ENCODE measurements at places on chromosomes 7 and 10.
A peak's percentile ranks its signal among the peaks of the same experiment; 100 is the strongest.

- no peak for DNase-seq
These were observed 31.6 kb upstream of the CCDC71L start for GRCh38 chr7:106692450-106693051.

GRCh38 chr10:124648738-124649137, 95.4 kb downstream of the FAM53B start:
- peak; percentile 75 for DNase-seq

GRCh38 chr7:143046426-143046851, 5.7 kb upstream of the OR6V1 start:
- no peak for DNase-seq

DNA sequence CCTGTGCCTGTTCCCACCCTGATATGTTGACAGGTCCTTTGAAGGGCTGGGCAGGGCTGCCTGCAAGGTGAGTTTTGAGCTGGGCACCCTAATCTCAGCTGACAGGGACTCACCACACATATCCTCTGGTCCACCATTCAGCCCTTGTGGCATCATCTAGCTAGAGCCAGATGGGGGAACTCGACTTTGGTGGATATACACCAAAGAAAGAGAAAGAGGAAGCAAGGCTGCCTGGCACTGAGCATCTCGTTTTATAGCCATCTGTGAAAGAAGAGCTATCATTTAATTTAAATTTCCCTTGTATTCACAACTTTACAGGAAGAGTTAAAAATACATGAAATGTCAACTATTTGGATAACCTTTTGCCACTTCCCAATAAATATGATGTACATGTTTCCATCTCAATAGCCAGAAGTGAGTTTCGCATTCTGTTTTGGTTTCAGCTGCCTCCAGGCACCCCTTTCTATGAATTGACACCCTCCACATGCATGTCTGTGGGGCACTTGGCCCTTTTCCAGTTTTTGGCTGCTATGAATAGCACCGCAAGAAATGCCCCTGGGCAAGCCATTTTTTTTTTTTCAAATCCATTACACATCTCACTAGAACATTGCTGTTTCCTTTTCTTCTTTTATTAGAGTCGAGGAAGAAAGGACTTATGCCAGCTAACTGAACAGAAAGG, 22.9 kb upstream of the GRB10 start:
- DNase-seq, result no peak

DNA sequence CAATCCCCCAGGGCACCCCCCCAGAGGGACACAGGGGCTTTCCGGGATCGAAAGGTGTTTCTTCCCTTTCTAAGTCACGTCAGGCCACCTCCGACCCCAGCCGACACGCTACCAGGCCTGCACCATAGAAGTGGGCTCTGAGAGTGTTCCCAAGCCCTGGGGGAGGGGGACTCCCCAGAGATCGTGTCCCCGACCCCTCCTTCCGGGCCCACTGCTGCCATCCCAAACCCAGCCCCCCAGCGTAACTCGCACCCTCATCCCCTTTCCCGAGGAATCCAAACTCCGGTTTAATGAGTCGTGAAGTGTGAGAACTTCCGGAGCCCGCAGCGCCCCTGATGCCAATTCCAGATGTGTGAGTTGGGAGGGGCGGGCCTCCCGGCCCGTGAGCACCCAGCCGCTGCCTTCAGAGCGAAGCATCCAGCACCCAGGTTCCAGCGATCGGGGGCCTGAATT, 11.3 kb downstream of the UNCX start:
- no peak for DNase-seq

DNA sequence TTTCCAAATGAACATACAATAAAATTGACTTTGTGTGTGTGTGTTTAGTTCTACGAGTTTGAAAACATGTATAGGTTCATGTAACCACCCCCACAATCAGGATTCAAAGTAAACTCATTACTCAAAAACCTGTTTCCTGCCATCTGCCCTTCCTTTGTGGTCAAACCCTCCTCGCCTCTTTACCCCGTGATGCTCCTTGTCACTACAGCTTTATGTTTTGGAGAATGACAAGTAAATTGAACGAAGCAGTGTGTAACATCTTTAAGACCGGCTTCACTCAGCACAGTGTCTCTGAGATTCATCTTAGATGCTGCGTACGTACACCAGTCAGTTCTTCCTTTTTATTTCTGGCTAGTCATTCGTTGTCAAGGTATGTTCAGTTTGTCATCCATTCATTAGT, 54.6 kb upstream of the MKI67 start:
- DNase-seq, result peak; percentile 87

- DNase-seq, result no peak
These were observed 206.6 kb downstream of the TNS3 start for GRCh38 chr7:47375121-47375938.

- DNase-seq, result no peak
These were observed 172.5 kb downstream of the ADARB2 start for GRCh38 chr10:1564791-1565190.

GRCh38 chr10:43202657-43203447, 64.0 kb downstream of the RASGEF1A start:
- no peak for DNase-seq

GRCh38 chr7:33423646-33424020, 294.3 kb downstream of the BBS9 start:
- DNase-seq, result peak; percentile 23

DNA sequence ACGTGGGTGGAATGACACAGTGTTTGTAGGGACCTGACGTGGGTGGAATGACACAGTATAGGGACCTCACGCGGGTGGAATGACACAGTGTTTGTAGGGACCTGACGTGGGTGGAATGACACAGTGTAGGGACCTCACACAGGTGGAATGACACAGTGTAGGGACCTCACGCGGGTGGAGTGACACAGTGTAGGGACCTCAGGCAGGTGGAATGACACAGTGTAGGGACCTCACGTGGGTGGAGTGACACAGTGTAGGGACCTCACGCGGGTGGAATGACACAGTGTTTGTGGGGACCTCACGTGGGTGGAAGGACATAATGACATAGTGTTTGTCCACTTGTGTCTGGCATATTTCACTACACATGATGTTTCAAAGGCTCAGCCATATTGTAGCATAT, 19.3 kb downstream of the PPP2R2D start:
- no peak for DNase-seq

DNA sequence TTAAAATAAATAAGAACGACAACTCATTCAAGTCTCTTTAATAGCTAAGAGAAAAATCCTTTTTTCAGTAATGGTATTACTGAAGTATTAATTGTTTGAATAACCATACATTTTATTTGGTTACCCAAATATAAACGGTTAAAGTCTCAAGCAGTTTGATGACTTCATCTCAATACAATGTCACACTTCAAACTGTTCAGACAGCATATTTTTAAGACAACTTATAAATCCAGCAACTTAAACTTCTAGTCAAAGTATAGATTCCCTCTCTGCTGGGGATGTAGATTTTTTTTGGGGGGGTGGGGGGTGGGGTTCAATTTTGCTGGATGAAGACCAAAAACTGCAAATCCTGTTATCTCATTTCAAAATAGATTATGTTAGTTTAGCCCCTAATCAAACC, 42.0 kb downstream of the GNA12 start:
- no peak for DNase-seq

DNA sequence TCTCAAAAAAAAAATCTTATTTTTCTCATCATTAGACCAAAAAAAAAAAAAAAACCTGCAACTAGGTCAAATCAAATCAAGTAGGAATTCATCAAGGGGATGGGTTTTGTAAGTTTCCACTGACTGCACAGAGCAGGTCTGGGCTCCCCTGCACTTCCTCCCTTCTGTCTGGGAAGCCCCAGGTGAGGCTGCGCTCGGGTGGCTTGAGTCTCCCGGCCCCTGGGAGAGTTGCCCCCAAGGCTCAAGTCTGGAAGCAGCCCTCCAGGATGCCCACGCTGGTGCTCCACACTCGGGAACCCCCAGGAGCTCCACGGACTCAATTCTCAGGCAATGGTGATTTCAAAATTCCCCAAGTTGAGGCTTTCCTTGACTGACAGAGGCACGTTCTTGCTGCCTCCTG, 41.7 kb upstream of the RBM33 start:
- DNase-seq, result no peak

GRCh38 chr10:132610071-132610701, 72.6 kb downstream of the INPP5A start:
- no peak for DNase-seq

- DNase-seq, result no peak
These were observed 926.5 kb upstream of the GHITM start for GRCh38 chr10:83212632-83213334.

- peak; percentile 81 for DNase-seq
These were observed 12.7 kb downstream of the ACADSB start for GRCh38 chr10:123021517-123021916.

GRCh38 chr7:135428011-135428410, 81.9 kb downstream of the CNOT4 start:
- no peak for DNase-seq

DNA sequence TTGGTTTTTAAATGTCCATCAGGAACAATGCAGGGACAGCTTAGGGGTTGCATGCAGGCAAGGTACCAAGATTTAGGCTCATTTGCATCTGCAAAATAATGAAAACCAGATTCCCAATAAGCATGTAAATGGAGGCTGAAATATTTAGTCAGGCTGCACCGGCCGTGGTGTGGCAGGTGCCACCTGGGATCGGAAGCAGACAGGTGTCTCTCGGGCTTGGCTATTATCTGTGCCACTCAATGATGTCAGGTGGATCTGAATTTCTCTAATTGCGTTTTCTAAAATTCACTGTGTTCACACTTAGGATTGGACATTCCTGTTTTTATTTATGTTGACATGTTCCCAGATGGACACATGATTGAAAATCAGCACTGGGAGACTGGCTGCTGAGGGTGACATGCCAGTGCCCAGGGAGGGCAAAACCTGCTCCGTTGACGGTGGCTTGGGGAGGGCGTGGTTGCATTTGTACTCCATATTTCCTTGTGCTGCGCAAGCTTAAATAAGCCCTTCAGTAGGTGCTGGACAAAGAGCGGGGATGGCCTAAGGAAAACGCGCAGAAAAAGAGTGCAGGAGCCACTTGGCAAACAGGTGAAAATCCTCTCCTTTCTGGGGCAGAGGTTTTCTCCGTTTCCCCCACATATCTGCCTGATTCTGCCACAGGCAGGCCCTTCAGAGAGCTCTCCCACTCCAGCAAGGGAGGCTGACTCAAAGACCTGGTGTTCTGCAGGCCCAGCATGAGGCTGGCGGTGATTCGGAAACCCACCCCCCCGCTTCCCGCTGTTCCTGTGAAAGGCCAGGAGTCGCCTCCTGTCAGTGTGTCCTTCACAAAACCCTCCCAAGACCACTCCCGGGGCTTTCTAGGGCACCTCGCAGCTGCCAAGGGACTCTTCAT, 142.5 kb downstream of the WDR37 start:
- DNase-seq, result no peak

DNA sequence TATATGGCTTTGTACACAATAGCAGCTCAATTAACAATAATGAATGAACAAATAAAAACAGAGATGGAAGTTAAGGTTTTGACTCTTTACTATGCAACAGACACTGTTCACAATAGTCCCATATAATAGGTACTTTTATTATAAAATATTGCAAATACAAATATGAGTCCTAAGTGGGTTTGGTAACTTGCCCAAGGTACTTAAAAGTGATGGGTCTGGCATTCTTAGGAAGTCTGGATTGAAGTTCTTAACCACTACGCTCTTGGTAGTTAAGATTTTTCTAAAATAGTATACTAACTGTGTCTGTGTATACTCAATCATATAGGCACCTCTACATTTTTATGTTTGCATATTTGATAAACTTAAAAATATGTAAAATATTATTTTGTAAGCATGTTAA, 55.5 kb downstream of the HGF start:
- no peak for DNase-seq

- no peak for DNase-seq
These were observed 14.2 kb upstream of the LFNG start for GRCh38 chr7:2505401-2505800.

DNA sequence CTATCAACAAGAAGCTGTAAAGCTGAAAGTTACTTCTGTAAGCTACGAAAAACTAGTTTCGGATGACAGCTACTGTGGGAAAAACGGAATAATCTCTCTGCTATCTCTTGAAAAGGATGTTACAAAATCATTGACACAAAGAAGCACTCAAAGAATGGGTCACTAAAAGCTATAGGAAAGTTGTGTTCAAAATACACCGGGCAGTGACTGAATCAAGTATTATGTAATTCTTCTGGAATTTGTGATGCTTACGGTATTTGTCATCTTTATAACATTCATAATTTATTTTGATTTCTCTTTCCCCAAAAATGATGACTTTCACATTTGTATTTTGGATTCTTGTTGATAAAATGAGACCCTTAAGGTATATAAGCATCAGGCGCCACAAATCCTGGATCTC, 112.1 kb upstream of the KLF6 start:
- no peak for DNase-seq

- DNase-seq, result no peak
These were observed 21.0 kb downstream of the HIBADH start for GRCh38 chr7:27641581-27642230.

DNA sequence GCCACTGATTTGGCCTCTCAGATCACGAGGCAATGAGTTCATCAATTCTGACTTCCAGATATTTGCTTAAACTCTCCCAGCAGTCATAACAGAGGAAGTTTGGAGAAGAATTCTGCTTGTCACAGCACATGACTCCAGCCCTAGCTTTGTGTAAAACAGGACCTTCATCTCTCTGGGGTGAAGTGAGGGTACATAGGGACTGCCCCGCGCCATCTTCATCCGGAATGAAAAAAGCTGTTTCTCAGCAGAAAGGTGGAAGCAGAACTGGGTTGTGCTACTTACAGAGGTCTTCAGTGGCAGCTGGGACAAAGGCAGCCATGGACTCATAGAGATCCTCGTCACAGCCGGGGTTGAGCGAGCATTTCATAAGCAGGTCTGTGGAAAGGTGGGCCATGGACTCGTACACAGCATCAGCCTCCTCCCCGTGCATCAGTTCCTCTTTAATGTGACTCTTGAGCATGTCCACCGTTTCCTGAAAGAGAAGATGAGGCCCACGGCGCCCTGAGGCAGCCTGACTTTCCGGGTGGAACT, 58.4 kb upstream of the TM9SF3 start:
- peak; percentile 22 for DNase-seq

GRCh38 chr7:2490181-2490651, 14.0 kb upstream of the GRIFIN start:
- no peak for DNase-seq

GRCh38 chr10:58647376-58648112, 134.9 kb downstream of the BICC1 start:
- no peak for DNase-seq

GRCh38 chr7:19713676-19714075, 4.8 kb upstream of the POLR1F start:
- peak; percentile 5 for DNase-seq

- DNase-seq, result no peak
These were observed 20.6 kb downstream of the CDK1 start for GRCh38 chr10:60798870-60799269.

Measured in Kasumi-1 (cell line).